Peyer's patch (tissue), 4 donors: ENCODE measurements at places on chromosomes 11 and 22.

GRCh38 chr11:108196901-108197300, 25.5 kb downstream of the NPAT start:
- DNase-seq = no peak

- DNase-seq = no peak
These were observed 129.0 kb downstream of the TEAD1 start for GRCh38 chr11:12803086-12803826.

DNA sequence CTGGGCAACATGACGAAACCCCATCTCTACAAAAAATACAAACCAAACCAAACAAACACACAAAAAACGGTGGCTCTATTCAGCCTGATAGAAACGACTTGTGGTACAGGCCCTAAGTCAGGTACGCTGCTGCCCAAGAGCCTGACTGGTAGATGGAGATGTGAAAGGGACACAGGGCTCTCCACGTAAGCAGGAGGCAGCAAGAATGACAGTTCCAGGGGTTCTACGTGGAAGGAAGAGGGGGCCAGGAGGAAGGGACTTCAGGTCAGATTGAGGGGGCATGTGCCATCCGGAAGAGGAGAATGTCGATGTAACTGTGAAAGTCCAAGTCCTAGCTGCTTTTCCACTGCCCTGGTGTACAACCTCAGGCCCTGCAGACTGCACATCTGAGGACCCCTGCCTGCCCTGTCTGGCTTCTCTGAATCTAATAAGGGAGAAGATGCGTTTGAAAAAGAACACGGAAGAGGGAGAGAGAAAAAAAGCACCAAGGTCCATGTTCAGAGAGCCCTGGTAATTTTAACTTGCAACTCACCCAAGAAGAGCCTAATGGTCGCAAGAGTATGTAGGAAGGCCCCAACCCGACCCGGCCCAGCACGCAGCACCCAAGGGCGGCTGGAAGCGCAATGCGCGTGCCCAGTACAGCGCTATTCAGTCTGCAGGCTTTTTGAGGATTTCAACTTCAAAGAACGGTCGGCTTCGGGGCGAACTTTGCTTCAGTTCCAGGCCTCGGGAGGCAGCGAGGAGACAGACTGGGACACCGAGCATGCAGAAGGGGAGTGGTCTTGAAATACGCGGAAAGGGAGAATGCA, 909 bp upstream of the ZNRD2 start:
- no peak for DNase-seq

- no peak for DNase-seq
These were observed 58.9 kb downstream of the FLRT1 start for GRCh38 chr11:64094463-64095260.

GRCh38 chr22:50563413-50564160, 868 bp upstream of the SYCE3 start:
- no peak for DNase-seq

DNA sequence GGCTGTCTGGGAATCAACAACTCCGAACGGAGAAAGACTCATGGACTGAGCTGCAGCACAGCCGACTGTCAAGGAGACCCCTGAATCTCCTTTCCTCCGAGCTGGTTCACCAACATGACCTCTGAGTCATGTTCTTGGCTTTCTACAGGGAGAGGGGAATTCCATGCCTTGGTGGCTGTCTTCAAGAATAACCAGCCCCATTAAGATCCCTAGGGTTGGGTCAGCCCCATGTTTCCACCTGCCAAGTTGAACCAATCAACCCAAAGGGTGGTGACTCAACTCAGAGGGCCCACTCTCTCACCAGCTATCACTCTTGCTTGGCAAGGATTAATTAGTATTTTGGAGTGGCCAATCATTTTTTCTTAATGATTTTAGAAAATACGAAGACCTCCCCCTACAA, 28.3 kb upstream of the IGSF22 start:
- DNase-seq = no peak
